ENCODE measurements at places on chromosomes 3 and 15.
A peak's percentile ranks its signal among the peaks of the same experiment; 100 is the strongest.

DNA sequence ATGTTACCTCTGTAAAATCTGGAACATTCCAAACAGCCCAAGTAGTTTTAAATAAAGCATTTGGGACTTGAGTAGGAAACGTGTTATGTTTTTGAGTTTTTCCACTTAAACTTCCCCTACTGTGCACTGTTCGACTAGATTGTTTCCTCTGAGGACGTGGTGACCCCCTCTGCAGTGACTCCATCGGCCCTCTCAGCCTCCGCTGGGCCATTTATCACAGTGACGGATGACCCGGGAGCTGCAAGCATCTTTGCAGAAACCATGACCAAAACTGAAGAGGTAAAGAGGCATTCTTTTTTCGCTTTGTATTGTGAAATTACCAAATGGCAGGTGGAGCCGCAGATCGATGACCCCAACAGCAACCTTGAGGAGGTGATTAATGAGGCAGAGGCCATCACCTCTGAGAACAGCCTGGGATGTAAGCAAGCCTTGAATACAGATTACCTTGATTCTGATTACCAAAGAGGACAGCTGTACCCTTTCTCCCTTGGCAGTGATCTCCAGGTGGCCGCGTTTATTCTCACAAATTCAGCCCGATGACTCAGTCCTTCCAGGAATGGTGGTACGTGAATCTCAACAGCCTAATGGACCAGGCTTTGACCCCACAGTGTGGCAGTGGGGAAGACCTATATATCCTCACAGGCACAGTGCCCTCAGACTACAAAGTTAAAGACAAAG, 79.1 kb upstream of the FAN1 start:
- no peak for DNase-seq

DNA sequence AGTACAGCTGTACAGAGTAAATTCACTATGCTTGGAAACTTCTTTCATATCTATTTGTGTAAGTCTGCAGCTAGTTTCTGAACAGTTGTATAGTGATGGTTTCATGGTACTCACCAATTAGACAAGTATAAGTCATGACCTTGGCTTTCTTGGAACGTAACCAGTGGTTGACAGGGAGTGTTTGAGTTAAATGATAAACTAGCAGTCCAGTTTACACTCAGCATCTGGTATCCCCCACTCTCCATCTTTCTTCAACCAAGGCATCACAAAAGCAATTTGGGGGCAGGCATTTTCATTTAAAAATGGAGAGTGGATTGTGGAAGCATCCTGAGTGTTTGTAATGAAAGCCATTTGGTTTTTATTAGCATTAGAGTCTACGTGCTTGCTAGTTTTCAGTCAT, 26.0 kb downstream of the MME start:
- no peak for DNase-seq

DNA sequence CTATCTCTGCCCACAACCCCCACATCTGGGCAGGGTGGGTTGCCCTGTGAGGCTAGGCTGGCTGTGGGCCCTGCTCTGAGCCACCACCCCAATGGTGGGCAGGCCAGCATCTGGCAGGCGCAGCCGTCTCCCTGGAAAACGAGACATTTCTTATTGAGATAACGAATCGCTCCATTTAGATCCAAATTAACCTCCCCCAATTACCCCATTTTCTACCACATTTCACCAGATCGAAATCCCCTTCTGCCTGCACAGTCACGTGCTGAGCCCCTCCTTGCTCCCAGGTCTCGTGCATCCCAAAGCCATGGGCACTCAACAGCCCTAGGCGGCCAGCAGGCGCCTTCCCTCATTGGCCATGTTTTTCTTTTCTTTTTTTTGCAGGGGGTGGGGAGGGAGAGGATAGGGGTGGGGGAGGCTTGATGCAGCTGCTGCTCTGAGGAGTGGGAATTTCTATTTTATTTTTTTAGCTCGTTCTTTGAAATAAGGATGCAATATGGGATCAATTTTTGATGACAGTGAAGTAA, 53.0 kb upstream of the TMEM115 start:
- no peak for DNase-seq

- DNase-seq: peak; percentile 75
Measured at GRCh38 chr15:31478702-31479221, 152.1 kb downstream of the KLF13 start.

GRCh38 chr3:88113311-88114162, 36.2 kb upstream of the C3orf38 start:
- DNase-seq: no peak

DNA sequence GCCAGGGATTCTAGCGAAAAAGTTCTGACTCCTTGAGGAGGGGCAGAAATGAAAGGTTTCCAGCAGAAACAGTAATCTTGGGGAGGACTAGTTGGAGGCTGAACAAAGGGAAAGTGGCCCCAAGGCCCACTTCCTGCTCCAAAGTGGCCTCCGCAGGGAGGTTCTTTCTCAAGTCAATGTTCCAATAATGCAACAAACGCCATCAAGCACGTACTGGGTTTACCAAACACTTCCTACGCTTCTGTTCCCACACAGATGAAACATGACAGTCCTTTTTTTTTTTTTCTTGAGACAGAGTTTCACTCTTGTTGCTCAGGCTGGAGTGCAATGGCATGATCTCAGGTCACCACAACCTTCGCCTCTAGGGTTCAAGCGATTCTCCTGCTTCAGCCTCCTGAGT, 9.6 kb upstream of the RCCD1 start:
- DNase-seq: no peak

DNA sequence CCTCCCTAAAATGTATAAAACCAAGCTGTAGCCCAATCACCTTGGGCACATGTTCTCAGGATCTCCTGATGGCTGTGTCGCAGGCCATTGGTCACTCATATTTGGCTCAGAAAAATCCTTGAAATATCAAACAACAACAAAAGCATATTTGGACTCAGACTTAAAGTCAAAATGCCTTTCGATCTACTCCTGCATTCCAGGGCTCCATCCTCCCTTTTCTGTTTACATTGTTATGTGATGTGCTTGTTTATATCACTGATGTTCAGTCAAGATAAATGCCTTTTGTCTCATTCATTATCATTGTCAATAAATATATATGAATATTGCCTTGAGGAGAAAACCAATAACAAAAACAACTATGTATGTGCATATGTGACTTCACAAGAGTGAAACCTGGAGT, 31.7 kb downstream of the HGD start:
- no peak for DNase-seq

GRCh38 chr15:59741274-59741906, 52.3 kb upstream of the BNIP2 start:
- no peak for DNase-seq

DNA sequence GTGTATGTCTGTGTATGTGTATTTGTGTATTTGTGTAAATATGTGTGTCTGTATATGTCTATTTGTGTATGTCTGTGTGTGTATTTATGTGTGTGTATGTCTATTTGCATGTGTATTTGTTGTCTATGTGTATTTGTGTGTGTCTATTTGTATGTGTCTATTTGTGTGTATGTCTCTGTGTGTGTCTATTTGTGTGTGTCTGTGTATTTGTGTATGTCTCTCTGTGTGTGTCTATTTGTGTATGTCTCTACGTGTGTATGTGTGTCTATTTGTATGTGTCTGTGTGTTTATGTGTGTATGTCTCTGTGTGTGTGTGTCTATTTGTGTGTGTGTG, 30.4 kb downstream of the PTH1R start:
- DNase-seq: no peak

GRCh38 chr3:113825090-113825489, 13.5 kb upstream of the GRAMD1C start:
- DNase-seq: no peak

DNA sequence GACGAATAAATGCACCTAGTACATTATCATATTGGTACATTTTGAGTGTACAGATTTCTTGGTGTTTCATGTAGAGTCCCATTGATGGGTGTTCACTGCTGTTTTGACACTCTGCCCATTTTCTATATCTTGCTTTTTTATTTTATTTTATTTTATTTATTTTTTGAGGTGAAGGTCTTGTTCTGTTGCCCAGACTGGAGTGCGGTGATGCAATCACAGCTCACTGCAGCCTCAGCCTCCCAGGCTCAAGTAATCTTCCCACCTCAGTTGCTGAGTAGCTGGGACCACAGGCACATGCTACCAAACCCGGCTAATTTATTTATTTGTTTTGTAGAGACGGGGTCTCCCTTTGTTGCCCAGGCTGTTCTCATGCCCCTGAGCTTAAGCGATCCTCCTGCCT, 44.2 kb downstream of the DNAJC13 start:
- no peak for DNase-seq

GRCh38 chr15:56948764-56949101, 30.3 kb downstream of the TCF12 start:
- no peak for DNase-seq

GRCh38 chr3:18008706-18009368, 266.4 kb upstream of the TBC1D5 start:
- DNase-seq: no peak

DNA sequence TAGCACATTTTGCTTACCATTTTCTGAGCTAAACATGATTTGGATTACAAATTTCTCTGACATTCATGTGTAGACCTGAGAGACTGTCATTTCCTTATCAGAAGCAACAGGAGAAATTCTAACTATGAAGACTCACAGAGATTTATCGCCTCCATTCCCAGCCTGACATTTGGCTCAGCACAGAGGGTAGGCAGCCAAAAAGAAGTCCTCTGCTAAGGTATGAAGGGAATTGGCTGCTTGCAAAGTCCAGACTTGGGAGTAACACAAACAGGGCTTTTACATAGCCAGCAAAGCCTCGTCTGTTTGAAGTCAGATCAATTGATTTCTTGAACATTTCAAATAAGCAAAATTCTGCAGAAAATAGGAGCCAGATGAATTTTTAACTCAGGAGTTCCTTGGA, 57.0 kb upstream of the CMSS1 start:
- DNase-seq: no peak

- DNase-seq: no peak
Measured at GRCh38 chr3:17160597-17160996, 275.8 kb downstream of the PLCL2 start.

DNA sequence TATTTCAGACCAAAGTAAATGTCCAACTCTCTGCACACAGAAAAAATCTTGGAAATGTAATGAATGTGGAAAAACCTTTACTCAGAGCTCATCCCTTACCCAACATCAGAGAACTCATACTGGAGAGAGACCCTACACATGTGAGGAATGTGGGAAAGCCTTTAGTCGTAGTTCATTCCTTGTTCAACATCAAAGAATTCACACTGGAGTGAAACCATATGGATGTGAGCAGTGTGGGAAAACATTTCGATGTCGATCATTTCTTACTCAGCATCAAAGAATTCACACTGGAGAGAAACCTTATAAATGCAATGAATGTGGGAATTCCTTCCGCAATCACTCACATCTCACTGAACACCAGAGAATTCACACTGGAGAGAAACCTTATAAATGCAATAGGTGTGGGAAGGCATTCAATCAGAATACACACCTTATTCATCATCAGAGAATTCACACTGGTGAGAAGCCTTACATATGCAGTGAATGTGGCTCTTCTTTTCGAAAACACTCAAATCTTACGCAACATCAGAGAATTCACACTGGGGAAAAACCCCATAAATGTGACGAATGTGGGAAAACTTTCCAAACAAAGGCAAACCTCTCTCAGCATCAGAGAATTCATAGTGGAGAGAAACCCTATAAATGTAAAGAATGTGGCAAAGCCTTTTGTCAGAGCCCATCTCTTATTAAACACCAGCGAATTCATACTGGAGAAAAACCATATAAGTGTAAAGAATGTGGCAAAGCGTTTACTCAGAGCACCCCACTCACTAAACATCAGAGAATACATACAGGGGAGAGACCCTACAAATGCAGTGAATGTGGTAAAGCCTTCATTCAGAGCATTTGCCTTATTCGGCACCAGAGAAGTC, 8.0 kb upstream of the ZNF501 start:
- DNase-seq: no peak

- DNase-seq: no peak
Measured at GRCh38 chr3:32575451-32576113, 4.9 kb upstream of the DYNC1LI1 start.

DNA sequence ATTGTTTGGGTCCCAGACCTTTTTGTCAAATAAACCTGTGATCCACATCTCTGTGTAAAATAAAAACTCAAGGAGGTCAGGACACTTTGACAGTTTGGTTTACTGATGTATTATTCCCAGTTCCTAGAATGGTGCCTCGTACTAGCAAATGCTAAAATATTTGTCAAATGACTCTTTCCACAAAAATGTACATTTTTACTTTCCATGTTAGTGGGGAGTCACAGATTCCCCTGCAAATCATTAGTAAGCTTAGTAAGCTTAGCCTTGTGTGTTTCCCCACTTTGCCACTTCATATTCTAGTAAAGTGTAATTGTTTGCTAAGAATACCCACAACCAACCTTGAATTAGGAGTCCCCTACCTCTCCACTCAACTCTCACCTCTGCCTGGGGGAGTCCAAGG, 2.4 kb upstream of the MAGI1 start:
- no peak for DNase-seq

DNA sequence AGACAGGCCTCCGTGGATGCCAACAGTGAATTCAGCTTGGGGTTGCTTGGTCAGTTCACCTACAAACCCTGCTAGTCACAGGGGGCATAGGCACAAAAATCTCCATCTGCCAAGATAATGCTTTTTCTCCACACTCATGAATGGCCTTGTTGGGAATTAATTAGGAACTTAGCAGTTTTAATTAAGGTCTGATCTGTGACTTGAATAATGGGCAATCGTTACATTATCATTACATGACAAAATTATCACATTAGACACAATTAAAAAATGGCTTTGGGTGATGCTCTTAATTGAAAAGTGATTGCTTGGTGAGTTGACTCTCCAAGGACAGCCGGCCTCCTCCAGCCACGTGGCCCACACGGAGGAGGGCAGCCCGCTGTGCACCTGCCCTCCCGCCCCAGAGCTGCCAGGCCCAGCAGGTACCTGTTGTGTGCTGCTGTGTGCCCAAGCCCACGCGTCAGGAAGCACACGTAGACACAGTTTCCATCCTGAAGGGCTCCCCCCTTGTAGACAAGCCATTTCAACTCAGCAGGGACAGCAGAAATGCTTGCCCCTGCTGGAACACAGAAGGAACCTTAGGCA, 274.2 kb downstream of the OCA2 start:
- no peak for DNase-seq

- no peak for DNase-seq
Measured at GRCh38 chr15:68300115-68300940, 22.8 kb downstream of the FEM1B start.

GRCh38 chr15:76289582-76289981, 21.7 kb downstream of the ETFA start:
- DNase-seq: no peak

GRCh38 chr3:50483374-50483773, 20.1 kb downstream of the CACNA2D2 start:
- no peak for DNase-seq
